Activated CD4-positive, alpha-beta T cell treated with anti-CD3 and anti-CD28 coated beads, Interleukin-2, amount 10 ng/mL, durations not matched to agents 24 days and 14 days (primary cell): ENCODE measurements at places on chromosomes 12 and 14.
A peak's percentile ranks its signal among the peaks of the same experiment; 100 is the strongest.

GRCh38 chr12:51620448-51620847, 29.4 kb downstream of the SCN8A start:
- no peak for DNase-seq

- DNase-seq, result no peak
Measured at GRCh38 chr14:71905860-71906259, 26.4 kb upstream of the RGS6 start.

DNA sequence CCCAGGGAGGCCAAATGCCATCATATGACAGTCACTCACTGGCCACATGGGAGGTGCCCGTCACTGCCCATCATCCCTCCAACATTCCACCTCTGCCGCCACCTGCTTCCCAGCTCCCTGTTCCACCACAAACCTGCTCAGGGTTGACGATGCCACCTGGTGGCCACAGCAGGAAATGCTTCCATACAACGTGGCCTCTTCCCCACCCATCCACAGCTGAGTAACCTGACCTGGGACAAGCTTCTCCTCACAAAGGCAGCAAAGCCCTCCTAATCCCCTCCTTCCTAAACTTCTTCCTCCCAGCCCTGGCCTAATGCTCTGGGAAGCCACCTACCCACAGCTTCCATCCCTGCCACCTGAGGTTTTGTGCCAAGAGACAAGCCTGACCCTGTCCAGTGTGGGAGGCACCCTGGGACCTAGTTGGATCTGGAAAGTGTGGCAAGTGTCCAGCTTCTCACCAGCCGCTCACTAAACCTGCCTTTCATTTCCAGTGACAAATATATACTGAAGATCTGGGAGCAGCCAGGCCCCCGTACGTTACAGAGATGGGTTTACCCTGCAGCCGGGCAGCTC, 4.3 kb downstream of the DEGS2 start:
- DNase-seq, result peak; percentile 78

DNA sequence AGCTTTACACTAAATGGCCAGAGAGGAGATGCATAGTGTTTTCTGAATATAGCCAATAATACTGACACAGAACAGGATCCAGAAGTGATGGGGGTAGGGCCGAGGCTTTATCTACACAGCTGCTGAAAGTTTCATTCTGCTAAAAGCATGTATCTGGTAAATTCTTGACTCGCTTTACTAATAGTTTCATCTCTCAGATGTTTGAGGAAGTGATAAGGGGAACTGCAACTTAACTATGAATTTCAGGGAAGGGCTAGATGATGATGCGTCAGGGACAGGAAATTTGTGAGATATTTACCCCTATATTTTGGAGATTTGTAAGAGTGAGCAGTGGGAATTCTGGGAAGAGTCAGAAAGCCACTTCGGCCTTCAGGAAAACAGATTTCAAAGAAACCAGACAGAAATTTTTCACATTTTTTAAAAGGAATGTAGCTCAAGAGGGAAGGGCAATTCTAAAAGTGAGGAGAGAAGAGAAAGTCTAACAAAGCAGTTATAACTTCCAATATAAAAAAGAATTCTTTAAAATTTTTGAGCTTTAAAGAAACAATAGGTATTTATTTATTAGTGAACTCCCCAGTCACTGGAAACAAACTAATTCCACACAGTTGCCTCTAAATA, 243.1 kb downstream of the BCAT1 start:
- DNase-seq, result no peak

- DNase-seq, result no peak
Measured at GRCh38 chr14:34423445-34423844, 38.6 kb downstream of the SPTSSA start.

GRCh38 chr14:105842105-105842504, 315.7 kb downstream of the TMEM121 start:
- DNase-seq, result no peak

DNA sequence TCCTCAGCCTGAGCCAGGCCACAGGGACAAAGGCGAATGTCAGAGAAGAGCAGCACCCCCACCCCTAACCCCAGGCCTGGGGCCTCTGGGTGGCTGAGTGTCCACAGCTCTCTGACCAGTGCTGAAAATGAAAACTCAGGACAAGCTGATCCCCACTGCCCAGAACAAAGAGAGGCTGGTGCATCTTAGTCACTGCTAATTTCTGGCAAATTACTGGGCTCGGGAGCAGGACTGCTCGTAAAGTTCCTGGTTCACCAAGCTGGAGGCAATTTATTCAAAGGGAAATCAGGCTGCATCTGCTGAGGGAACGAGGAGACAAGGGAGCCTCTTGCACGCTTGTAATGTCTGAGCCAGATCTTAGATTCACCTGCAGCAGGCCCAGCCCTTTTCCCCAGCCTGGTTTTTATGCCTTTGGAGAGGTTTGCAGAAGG, 43.2 kb downstream of the CALM1 start:
- DNase-seq, result no peak

GRCh38 chr14:81427348-81428058, 27.4 kb upstream of the STON2 start:
- no peak for DNase-seq

DNA sequence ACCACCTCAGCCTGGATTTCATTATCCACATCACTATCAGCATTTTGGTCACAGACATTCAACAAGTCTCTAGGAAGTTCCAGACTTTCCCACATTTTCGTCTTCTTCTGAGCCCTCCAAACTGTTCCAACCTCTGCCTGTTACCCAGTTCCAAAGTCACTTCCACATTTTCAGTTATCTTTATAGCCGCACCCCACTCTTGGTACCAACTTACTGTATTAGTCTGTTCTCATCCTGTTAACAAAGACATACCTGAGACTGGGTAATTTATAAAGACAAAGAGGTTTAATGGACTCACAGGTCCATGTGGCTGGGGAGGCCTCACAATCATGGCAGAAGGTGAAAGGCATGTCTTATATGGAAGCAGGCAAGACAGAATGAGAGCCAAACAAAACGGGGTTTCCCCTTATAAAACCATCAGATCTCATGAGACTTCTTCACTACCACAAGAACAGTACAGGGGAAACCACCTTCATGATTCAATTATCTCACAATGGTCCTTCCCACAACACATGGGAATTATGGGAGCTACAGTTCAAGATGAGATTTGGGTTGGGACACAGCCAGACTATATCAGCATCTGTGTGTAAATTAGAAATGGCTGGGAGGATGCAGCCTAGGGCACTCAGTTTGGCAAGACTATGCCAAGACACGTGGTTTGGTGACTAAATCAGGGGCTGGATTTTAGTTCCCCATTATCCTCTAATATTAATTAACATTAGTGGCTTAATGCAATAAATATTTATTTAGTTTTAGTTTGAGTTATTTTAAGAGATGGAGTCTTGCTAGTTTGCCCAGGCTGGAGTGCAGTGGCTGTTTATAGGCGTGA, 16.2 kb upstream of the FUT8 start:
- DNase-seq, result no peak

DNA sequence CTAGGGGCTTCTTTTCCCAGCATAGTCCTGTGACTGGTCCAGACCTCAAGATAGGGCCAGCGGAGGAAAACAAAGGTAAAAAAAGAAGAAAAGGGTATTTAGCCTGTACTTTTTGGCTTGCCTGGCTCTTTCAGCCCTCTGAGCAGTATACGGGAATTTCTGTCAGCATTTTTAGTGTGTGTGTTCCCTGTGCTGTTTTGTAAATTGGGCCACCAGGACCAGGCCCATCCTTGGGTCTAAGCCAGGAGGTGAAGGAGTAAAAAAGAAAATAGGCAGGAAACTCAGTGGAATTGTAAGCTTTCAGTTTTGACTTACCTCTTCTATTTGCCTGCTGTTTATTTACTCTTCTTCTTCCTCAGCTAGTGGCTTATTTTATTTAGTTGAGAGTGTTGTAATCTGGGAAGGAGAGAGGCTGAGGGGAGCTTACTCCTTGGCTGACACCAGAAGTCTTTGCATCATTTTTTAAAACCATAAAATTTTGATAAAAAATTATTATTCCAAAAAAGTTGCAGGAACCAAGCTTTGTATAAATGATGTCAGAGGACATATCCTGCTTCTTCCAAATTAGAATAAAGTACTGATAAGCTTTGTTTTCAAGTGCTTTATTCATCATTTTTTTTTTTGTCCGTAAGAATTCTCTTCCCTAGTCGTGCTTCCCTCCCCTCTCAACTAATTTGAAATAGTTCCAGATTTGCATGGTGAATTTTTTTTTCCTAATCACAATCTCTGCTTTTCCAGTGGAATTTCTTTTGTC, 63.7 kb downstream of the DIP2B start:
- DNase-seq, result no peak

- no peak for DNase-seq
Measured at GRCh38 chr14:65032319-65032718, 45.6 kb downstream of the FNTB start.

DNA sequence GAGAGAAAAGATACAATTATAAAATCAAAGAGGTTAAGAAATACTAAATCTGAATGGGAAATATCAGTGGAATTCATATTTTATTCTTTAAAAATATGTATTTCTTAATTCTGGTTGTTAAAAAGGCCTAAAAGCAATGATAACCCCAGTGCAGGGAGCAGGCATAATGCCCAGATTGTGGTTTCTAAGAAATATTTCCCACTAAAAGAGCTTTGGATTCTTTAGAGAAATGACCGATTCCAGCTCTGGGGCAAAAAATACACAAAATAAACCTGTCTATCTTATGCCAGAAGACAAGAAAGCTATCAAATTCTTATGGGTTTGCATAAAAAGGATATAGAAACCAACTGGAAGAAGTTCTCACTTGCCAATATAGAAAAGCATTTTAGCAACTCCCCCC, 71.6 kb downstream of the PDE6H start:
- no peak for DNase-seq

- no peak for DNase-seq
Measured at GRCh38 chr14:106062502-106063272, 536.3 kb downstream of the TMEM121 start.

DNA sequence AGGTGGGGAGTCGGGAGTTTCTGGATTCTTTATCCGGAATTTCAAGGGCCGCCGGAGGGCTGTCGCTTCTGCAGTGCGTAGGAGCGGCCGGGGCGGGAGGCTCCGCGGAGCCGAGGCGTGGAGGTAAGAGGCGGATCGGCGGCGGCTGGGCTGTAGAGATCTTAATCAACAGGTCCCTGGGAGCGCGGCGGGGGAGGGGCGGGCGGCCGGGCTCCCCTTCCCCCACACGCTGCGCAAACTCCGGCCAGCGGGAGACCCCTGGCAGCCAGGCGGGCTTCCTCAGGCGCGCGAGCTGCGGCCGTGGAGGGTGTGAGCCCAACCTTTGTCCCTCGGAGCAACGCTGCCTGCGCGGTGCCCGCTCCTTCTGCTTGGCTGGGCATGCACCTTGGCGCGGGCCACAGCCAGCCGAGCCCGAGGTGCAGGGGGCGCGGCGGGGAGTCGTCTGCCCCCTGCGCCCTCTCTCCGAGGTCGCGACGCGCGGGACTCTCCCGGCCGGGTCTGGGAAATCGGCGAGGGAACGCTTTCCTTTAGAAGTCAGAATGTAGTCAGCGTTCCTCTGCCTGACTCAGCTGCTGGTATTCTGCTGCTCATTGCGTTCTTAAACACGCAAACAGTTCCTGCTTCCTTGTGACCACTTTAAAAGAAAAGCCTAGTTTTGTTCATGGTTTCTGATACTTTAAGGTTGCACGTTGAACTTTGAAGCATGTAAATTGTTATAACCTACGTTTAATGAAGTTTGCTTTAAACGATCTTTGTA, at the start of gene PALS1:
Gene PALS1, plus strand, starts transcription at position 25 of the 757 bp plus-strand sequence. CDS start 37,736 bp downstream, outside the sequence.
- no peak for DNase-seq

DNA sequence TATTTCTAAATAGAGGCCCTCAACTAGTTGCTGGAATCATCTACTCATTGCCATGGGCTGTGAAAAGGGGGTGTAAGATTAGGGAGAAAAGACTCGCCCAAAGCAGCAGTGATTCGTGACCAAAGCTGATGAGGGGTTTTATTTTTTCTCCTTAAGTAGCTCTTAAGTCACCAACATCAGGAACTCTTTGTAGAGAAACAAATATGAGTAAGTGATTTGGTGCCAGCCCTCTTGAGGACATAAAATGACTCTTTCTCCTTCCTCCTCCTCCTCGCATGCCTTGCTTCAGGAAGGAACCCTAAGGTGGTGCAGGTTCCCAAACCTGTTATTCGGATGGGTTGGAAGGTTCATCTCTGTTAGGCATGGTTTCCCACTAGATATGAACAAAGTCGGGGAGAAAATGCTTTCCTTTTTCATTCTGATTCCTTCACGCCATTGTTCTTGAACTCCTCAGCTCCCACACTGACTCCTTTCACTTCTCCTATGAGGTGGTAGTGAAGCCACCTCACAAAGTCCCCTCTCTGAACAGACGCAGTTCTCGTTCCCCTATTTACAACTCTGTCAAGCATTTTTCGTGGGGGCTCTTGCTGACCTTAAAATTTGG, 113.4 kb downstream of the ETV6 start:
- DNase-seq, result no peak

- no peak for DNase-seq
Measured at GRCh38 chr12:108657130-108657745, 23.5 kb upstream of the SELPLG start.

GRCh38 chr12:12176402-12176801, 90.4 kb downstream of the LRP6 start:
- DNase-seq, result no peak

DNA sequence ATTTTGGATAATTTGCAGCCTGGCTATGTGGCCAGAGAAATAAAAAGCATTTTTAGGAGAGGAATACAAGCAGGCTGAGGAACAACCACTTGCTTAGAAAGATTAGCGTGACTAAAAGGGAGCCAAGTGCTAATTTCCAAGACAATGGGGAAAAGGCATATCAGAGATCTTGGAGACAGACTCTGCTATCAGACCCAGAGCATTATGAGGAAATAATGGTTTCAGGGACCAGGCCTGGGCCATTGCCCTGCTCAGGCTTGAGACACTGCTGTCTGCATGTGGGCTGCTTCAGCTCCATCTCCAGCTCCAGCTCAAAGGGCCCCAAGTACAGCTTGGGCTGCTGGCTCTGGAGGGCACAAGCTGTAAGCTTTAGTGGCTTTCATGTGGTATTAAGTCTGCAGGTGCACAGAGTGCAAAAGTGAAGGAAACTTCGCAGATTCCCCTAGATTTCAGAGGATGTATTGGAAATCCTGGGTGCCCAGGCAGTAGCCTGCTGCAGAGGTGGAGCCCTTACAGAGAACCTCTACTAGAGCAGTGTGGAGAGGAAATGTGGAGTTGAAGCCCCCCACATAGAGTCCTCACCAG, 449.2 kb downstream of the ZFP36L1 start:
- no peak for DNase-seq

GRCh38 chr12:88625356-88625755, 45.1 kb upstream of the KITLG start:
- no peak for DNase-seq

GRCh38 chr12:47808050-47808449, 11.7 kb downstream of the HDAC7 start:
- DNase-seq, result peak; percentile 95

DNA sequence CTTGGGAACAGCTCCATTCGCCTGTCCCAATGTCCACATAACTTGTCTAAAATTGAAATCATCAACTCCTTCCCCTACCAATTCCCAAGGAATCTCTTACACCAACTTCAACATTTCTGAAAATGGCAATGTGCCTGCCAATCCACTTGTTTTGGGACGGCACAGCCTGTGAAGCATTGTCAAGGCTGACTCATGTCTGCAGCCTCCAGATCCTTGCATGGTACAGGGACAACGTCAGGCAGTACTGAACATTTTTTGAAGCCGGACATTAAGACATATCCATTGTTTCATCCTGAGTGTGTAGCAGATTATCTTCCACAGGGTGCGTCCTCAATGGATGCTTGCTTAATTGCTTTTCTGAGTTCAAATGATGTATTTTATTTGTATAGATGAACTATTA, 794.1 kb downstream of the BCL11B start:
- DNase-seq, result peak; percentile 41

- DNase-seq, result no peak
Measured at GRCh38 chr14:42421377-42422078, 814.9 kb downstream of the LRFN5 start.
